ENCODE measurements at places on chromosomes 1 and 21.
A peak's percentile ranks its signal among the peaks of the same experiment; 100 is the strongest.

DNA sequence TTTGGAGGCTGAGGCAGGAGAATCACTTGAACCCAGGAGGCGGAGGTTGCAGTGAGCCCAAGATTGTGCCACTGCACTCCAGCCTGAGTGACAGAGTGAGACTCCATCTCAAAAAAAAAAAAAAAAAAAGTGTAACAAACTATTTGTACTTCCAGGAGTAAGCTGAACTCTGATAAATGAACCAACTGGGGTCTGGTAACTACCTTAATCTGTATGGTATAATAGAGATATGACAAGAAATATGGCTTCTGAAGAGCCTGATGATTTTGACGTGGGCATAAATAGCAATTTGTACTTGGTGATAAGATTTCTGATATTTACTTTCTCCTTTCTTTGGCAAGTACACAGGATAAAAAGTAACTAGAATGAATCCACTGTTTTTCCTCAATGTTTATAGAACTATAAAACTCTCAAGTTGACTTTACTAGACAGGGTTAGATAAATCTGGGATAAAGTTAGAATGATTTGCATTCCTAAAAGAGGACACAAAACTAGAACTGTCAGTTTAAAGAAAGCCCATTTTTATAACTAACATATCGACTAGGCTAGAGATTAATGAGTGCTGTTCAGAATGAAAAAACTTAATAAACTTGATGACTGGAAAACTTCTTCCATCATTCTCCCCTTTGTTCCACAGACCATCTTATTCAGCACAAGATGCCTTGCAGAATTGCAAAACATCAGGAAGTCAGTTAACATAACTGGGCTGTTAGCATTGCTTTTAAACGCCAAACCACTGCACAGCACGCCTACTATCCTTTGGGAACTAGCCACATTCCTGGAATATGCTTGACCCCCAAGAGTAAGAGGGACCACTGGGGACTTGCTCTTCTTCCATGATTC, 51.5 kb upstream of the EDARADD start:
- no peak for DNase-seq

GRCh38 chr1:175630076-175630475, 113.3 kb downstream of the TNR start:
- no peak for DNase-seq

DNA sequence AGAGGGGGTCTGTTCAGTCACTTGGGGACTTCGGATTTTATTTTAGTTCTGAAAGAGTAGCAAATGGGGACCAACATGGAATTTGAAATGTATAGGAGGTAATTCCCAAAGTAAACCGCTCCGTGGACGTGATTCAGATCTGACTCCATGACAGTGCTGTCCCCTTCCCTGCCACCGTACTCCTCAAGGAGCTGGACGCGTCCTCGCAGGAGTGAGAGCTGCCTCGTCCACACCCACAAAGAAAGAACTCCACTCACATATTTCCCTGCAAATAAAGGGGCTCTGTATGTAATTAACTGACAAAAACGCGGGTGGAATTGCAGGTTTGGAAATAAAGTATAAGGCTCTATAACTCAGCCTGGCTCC, 183.6 kb downstream of the ETS2 start:
- DNase-seq: no peak

- DNase-seq: no peak
These were observed 676.1 kb downstream of the PTPRU start for GRCh38 chr1:29912425-29912824.

DNA sequence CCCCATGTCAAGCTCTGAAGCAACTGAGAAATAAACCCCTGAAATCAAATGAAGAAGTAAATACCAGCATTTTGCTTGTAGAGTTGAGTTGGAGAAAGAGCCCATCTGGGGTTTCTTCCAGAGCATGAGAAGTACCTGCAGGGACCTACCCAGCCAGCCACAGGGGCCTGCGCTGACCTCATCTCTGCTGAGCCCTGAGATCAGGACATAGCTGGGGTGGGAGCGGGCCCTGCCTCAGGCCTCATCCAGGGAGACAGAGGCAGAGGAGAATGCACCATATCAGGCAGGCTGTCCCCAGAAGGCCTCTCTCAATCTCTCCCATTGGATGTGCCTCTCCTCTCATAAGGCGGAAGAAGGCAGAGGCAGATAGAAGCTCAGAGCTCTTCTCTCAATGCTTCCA, 27.6 kb downstream of the RUNX1 start:
- no peak for DNase-seq

- no peak for DNase-seq
These were observed 37.0 kb upstream of the ATP2B4 start for GRCh38 chr1:203589595-203589994.

- DNase-seq: no peak
These were observed 127.3 kb upstream of the APP start for GRCh38 chr21:26297851-26298250.

- DNase-seq: no peak
These were observed 11.3 kb downstream of the THEM4 start for GRCh38 chr1:151897991-151898431.

GRCh38 chr1:206554211-206554610, 46.9 kb downstream of the RASSF5 start:
- no peak for DNase-seq

DNA sequence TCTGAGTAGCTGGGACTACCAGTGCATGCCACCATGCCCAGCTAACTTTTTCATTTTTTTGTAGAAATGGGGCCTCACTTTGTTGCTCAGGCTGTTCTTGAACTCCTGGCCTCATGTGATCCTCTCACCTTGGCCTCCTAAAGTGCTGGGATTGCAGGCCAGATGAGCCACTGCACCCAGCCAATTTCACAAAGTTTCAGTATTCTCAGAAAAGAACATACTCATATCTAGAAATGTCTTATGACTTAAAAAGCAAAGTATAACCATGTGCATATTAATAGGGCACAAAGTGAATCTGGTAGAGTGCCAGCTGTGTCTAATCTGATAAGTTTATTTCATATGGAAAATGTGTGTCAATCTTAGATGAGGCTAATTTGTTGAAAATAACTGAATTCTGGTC, 87.5 kb upstream of the CACYBP start:
- no peak for DNase-seq

- no peak for DNase-seq
These were observed 749 bp downstream of the EXOSC10 start for GRCh38 chr1:11098931-11099309.

GRCh38 chr1:201011616-201012015, 11.9 kb downstream of the KIF21B start:
- DNase-seq: peak; percentile 83

DNA sequence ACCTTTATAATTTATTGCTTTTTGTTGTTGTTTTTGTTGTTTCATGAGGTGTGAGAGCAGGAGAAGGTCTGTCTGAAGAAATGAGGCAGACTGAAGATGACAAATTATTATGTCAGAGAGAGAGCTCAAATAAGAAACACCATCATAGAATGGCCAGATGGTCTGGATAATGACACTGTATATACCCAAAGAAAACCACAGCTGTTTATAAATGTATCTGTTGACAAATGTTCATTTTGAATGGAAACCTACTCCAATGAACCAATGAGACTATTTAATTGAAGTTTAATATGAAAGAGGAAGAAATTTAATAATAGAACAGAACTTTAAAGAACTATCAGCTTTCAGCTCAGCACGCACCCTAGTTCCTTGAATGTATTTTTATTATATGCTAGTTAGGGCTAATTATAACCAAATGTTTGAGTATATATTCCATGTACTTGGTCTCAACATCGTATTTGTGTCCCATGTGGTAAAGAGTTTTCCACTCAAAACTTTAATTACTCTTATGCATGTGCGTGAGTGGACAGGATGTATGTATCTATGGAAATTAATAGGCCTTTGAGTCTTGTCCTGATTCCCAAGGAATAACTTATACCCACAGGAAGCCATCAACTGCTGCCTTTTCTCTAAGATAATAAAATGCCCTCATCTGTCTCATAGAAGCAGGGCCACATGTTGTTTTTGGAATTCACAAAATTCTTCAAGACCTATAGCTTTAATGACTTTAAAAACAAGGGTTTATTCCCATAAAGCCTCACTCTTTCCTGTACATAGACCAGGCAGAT, 202.7 kb downstream of the KCNK2 start:
- DNase-seq: peak; percentile 50

GRCh38 chr1:17212487-17213121, 7.7 kb downstream of the PADI1 start:
- peak; percentile 71 for DNase-seq

GRCh38 chr1:115423776-115424175, 85.7 kb upstream of the NGF start:
- no peak for DNase-seq

DNA sequence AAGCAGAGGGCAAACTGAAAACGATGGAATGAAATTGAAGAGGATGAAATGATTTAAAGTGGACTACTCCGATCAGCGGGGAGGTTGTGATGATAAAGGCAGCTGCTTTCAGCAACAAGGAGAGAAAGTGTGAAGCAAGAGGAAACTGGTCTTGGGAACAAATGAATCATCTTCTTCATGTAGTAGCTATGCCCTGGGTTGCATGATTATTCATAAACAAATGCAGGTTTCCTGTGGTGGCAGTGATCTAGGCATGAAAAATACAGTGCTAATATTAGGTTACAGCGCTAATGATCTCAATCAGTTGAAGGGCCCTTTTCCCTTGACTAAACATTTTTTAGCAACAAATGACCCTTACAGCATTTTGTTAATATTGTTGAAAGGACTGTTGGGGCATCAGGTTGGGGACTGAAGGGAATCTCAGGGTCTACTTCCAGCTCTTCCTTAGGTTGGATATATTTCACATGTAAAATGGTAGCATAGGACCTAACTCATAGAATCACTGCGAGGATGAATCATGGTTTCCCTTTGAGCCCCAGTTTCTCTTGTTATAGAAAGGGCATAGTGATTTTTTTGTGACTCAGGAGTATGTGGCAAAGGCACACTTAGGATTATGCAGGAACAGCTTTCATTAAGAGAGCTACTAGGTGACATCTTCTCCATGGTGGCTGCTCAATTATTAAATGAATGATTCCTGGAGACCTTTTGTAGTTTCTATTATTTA, 1.9 kb upstream of the ZFYVE9 start:
- no peak for DNase-seq

DNA sequence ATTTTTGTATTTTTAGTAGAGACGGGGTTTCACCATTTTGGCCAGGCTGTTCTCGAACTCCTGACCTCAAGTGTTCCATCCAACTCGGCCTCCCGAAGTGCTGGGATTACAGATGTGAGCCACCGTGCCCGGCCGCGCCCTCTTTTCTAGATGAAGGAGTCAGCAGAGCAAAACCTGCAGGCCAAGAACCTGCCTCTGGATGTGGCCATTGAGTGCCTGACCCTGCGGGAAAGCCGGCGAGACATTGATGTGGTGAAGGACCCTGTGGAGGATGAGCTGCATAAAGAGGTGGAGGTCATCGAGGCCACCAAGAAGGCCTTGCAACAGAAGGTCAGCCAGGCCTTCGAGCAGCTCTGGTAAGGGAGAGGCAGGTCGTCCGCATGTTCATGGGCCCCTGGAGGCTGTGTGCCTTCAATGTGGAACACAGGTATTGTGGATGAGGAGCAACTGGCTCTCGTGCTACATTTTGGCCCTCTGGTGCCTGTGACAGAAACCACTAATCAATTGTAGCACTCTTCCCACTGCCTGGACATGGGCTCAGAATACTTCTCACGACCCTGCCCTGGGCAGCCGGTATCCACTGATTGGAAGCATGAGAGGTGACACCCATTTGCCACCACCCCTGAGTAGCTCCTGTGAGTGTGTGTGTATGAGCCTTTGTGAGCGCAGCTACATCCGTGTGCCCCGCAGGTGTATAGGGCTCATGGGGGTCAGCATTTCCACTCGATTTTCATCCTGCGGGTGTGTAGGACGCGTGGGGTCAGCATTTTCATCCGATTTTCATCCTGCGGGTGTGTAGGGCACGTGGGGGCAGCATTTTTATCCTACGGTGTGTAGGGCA, 2.0 kb downstream of the TEKT2 start:
- DNase-seq: no peak

- no peak for DNase-seq
These were observed 470.9 kb downstream of the TTLL7 start for GRCh38 chr1:83527987-83528386.

DNA sequence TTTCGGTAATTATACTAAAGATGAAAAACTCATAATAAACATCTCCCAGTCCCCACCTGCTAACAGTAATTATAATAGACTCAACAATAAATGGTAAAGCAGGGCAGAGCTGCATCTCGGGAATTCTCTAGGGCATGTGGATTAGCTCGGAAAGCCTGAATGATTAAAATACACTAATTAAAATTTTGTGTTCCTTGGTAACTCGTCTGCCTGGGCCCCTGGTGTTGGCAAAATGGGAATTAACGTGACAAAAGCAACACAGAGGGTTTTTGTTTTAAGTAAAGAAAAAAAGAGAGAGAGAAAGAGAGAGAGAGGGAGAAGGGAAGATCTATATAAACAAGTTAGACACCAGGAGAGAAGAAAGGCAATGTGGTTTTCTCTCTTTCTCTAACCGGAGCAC, 62.1 kb downstream of the CASZ1 start:
- no peak for DNase-seq

- no peak for DNase-seq
These were observed 136.8 kb downstream of the NOS1AP start for GRCh38 chr1:162206300-162206699.

- DNase-seq: no peak
These were observed 133.1 kb downstream of the LRRC40 start for GRCh38 chr1:70072231-70072751.

- no peak for DNase-seq
These were observed 4.9 kb upstream of the GBP1 start for GRCh38 chr1:89069951-89070350.

GRCh38 chr1:177209357-177209756, 38.6 kb downstream of the BRINP2 start:
- DNase-seq: no peak

- no peak for DNase-seq
These were observed 37.0 kb downstream of the SERBP1 start for GRCh38 chr1:67393240-67393639.

DNA sequence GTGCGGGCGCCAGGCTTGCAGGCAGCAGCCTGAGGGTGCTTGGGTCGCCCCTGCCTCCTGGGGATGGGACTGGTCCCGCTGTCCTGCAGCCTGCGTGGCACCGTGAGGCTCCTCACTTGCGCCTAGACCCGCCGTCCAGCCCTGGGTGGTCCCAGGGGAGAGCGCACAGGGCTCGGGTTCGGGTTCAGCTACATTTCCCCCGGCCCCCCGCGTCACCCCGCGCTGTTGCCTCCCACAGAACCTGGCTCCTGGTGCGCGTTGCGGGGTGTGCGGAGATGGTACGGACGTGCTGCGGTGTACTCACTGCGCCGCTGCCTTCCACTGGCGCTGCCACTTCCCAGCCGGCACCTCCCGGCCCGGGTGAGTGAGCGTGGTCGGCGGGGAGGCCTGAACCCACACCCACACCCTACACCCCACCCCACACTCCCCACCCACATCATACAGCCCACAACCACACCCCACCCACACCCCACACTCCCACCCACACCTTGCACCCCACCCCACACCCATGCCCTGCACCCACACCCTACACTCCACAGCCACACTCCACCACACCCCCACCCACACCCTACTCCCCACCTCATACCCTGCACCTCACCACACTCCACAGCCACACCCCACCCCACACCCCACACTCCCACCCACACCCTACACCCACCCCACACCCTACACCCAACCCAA, 6.2 kb upstream of the PFKL start:
- DNase-seq: no peak

GRCh38 chr21:28356422-28356821, 636.3 kb downstream of the LTN1 start:
- no peak for DNase-seq

GRCh38 chr1:94935034-94935433, 8.1 kb upstream of the CNN3 start:
- no peak for DNase-seq

- no peak for DNase-seq
These were observed 12.7 kb downstream of the GPR3 start for GRCh38 chr1:27405074-27405473.

Measured in NCI-H2171 (cell line).